ENCODE measurements at places on chromosomes 11 and 22.
A peak's percentile ranks its signal among the peaks of the same experiment; 100 is the strongest.

- DNase-seq: no peak
Observed at GRCh38 chr22:17870407-17870806, 96.1 kb upstream of the BID start.

- DNase-seq: no peak
Observed at GRCh38 chr11:113725913-113726312, 19.8 kb upstream of the TMPRSS5 start.

DNA sequence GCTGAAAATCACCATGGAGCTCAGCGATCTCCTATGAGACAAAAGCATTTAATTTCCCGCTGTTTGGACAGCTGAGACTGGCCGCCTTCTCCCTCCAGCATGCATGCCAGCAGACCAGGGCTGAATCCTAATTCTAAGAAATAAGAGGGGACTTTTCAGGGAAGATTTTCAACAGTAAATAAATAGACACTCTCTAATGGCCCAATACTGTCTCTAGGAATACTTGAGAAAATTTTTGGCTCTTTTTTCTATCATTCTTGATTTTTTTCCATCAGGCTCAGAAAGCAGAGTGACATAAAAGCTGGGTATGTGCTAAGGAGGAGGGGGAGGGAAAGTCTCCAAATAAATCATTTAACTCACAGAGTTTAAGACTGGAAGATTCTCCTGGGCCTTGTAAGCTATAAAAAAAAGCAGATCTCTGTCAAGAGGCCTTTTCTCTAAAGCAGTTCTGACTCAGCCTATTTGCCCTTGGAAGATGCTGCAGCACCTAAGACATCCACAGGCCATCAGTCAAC is 17.6 kb upstream of the SPON1 start:
- no peak for DNase-seq

DNA sequence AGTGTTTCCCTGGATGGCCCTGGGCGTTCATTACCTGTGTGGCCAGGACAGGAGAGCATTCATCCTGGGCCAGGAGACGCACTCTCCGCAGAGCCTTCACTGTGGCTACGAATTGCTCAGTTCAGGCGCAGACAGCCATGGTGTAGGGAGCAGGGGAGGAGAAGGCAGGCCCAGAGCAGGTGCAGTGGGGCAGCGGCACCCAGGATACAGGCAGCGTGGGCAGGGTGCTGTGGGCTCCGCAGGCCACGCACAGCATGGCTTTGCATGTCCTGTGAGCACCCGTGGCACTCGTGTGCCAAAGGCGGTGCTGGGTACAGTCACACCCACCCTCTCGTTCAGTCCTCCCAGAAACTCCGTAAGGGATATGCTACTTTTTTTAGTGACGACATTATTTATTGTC is 124.2 kb upstream of the B3GAT1 start:
- DNase-seq: no peak

GRCh38 chr11:47244448-47245350 is 3.9 kb downstream of the ACP2 start:
- no peak for DNase-seq

GRCh38 chr22:41334215-41334614 is 32.9 kb downstream of the ZC3H7B start:
- DNase-seq: no peak

GRCh38 chr11:6410695-6411430 is 8.0 kb downstream of the APBB1 start:
- DNase-seq: no peak

- DNase-seq: no peak
Observed at GRCh38 chr11:108694846-108695245, 30.0 kb downstream of the DDX10 start.

DNA sequence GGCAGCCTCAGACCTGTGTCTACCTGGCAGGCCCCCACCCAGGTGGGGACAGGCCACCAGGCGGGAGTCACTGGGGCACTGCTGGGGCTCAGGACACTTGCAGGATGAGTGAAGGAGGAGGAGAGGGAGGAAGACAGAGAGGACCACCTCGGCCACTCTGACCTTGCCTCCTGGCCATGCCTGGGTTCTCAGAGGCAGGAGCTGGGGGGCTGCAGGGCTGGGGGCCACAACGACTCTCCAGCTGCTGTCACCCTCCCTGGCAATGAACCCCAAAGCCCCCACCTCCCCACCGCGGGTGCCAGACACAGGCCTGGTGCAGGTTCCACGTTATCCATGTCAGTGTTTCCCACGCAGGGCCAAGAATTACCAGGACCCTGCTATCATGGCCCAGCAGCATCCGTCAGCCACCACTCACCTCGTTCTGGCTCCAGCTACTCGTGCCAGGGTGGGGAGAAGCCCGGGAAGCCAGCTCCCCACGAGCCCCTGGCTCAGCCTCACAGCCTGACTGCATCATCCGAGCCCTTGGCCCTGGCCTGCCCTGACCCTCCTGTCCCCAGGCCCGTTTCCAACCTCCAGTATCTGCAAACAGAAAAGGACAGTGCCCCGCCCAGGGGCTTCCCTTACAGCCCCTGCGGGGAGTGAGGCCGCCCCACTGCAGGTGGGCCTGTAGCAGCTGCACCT is 62.4 kb downstream of the BRD1 start:
- no peak for DNase-seq

GRCh38 chr11:57778318-57779037 is 16.9 kb downstream of the CTNND1 start:
- peak; percentile 97 for DNase-seq
